Non-pigmented ciliary epithelial cell (primary cell): ENCODE measurements at places on chromosomes 1 and 21.

GRCh38 chr1:160096274-160097116, 1.9 kb downstream of the IGSF8 start:
- no peak for DNase-seq

- DNase-seq: no peak
These were observed 37.6 kb upstream of the GRHL3 start for GRCh38 chr1:24281591-24281990.

DNA sequence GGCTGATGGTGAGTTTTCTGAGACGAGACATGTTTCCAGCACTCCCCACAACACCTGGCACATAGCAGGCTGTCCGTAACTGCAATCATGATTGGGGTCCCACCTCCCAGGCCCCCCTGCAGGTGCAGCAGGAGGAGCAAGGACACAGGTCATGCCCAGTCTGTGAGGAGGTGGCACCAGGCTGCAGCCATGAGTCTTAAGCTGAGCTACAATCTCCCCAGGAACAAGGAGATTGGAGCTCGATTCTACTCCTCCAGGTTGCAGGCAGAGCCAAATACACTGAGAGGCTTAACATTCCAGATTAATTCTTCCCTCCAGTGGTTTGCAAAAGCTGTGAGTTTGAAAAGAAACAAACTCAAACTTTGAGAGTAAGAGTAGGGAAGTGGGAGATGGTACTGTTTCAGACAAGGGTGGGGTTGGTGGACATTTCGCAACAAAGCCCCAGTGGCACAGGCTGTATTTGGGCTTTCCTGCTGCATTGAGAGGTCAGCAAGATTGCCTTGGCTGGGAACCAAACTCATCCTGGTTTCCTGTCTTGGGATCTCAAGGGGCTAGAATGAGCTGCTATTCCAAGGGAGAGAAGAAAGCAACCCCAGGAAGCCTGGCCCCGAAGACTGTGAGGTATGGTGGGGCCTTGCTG, 64.8 kb upstream of the GALNT2 start:
- no peak for DNase-seq

DNA sequence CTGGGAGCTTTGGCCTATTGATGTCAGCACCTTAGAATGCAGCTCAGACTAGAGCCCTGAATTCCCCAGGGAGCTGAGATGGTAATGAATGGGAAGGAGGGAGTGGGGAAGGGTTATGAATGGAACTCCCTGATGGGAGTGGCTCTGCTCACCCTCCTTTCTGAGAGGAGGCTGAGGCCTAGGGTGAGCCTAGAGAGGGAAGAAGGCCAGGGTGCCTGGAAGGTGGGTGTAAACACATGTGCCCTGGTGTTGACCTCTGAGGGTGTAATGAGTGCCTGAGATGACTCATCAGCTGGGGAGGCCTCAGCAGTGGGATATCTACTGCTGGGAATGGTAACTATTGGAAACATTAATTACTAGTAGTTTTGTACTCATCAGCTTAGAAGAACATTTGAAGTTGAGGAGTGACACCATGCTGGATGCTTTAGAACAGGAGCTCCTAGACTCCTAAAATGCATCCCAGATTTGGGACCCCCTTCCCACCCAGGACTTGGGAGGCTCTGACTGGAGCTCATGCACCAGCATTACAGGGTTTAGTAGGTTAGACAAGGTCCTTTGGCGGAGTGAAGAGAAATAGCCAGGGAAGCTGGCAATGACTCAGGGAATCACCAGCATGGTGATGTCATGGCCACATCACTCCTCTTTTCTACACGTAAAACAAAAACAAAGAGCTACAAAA, 16.0 kb upstream of the PIGV start:
- DNase-seq: peak; percentile 86

GRCh38 chr1:248885646-248886045, 20.4 kb upstream of the PGBD2 start:
- DNase-seq: no peak

DNA sequence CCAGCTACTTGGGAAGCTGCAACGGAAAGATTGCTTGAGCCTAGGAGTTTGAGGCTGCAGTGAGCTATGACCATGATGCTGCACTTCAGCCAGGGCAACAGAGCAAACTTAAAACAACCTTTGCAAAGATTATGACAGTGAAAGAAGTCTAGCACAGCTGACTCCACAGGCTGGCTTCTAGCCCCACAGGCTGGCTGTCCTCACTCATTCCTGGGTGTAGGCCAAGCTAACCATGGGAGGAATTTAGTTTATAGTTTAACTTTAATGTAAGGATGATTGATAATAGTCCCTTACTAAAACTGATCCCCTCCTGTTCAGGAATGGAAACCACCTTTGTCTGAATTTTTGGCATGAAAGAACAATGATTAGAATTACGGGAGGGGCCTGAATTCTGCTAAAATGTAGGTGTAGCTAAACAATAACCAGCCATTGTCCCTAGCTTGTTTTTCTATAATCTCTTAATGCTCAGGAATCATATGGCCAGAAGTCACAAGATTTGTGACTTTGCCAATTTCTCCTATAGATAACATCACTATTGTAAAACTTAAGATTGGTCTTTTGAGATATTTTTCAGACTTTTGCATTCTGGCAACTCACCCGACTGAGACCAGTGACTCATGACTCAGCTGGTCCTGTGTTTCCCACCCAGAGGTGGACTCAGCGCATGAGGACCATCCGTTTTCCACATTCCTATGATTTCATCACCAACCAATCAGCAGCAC, 28.1 kb upstream of the SGIP1 start:
- DNase-seq: peak; percentile 83

DNA sequence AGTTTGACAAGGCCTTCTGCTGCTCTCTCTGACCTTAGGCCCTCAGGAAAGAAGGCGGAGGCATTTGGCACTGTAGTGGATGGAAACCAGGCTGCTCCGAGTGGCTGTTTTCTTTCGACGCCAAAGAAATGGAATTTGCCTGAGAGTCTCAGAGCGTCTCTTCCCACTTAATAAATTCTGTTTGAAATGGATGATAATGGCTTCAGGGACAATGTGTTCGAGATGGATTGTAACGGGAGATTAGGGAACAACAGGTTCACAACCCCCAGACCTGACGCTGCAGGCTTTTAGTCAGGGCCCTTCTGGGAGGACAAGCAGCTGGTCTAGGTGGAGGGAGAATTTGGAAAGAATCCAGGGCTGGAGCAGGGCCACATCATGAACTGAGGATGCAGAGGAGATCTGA, 58.6 kb downstream of the TLR5 start:
- no peak for DNase-seq

- DNase-seq: no peak
These were observed 125.4 kb upstream of the VAMP3 start for GRCh38 chr1:7645751-7646048.

GRCh38 chr1:44603718-44604117, 70.6 kb downstream of the TMEM53 start:
- DNase-seq: no peak

GRCh38 chr1:4310396-4310923, 343.9 kb upstream of the AJAP1 start:
- DNase-seq: no peak

DNA sequence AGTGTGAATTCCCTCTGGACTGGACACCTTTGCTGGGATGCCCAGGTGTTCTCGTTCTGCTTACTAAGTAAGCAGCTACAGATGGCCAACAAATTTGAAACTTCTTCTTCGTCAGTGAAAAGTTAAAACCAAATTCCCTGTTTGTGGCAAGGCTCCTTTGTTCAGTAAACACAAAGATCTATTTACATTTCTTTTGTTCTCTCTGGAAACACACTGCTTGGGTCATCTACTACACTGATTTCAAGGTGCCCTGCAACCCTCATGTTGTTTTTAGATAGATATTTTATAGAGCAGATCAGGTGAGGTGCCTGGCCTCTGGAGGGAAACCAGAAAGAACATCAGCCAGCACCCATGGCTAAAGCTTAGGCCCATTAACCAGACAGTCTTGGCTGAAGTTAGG, 157.2 kb upstream of the UBE2U start:
- no peak for DNase-seq

- no peak for DNase-seq
These were observed 2.8 kb upstream of the BOLA1 start for GRCh38 chr1:149896575-149896974.

DNA sequence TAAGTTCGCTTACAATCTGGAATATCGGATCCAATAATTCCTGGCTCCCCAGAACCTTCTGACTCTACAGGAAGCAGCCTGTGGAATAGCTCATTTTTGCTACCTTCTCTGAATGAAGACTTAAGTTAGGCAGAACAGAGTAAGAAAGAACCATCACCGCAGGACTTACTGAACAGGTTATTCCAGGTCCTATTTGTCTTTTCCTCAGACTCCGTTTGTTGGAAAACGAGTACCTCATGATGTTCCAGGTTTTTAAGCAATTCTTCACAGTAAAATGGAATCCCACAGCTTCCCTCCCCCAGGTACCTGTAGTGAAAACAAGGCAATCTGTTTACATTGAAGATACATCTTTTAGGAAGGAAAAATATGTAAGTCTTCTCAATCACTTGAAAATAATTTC, 59.8 kb downstream of the ADCY10 start:
- DNase-seq: no peak

- DNase-seq: no peak
These were observed 1.2 kb upstream of the MSTO1 start for GRCh38 chr1:155608888-155609225.

- DNase-seq: no peak
These were observed 462.3 kb upstream of the NFIA start for GRCh38 chr1:60620087-60620486.

- no peak for DNase-seq
These were observed 4.4 kb downstream of the GADD45A start for GRCh38 chr1:67689267-67690017.

DNA sequence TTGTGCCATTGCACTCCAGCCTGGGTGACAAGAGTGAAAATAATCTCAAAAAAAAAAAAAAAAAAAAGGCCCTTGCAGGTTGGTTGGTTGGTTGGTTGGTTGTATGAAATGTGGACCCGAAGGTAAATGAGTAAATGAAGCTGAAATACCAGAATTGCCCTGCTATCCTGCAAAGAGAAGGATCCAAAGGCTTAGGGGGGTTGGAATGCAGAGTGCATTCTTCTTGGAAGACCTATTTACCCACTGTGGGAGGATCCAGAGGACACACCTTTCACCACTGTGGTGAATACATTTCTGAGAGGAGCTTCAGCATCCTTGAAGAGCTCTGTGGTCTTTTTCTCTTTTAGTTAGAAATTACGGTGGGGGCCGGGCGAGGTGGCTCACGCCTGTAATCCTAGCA, 28.7 kb upstream of the EIF4G3 start:
- DNase-seq: no peak

GRCh38 chr1:152505083-152505482, 5.5 kb upstream of the LCE5A start:
- no peak for DNase-seq

DNA sequence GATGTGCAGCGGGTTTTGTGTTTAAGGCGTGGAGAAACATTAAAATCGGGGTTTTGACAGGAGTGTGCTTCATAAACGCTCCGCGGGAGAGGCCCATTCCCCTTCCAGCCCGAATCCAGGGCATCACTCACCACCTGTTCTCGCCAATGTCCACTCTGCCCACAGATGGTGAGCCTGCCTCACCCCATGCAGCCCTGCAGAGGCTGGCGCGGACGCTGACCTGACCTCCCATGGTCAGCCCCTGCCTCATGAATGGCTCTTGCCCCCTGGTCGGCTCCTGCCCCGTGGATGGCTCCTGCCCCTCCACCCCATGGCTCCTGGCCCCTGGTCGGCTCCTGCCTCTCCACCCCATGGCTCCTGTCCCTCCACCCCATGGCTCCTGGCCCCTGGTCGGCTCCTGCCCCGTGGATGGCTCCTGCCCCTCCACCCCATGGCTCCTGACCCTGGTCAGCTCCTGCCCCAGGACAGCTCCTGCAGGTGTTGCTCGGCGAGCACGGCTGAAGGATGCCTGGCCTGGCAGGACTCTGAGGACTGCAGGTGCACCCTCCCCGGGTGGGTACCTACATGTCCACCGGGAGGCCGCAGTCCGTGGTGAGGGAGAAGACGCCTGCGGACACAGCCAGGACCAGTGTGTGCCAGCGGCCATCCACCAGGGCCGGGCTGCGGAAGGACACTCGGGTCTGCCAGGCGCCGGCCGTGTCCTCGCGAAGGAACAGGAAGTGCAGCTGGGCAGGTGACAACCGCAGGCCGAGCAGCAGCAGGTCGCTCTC, 6.7 kb downstream of the KRTAP10-1 start:
- DNase-seq: no peak

DNA sequence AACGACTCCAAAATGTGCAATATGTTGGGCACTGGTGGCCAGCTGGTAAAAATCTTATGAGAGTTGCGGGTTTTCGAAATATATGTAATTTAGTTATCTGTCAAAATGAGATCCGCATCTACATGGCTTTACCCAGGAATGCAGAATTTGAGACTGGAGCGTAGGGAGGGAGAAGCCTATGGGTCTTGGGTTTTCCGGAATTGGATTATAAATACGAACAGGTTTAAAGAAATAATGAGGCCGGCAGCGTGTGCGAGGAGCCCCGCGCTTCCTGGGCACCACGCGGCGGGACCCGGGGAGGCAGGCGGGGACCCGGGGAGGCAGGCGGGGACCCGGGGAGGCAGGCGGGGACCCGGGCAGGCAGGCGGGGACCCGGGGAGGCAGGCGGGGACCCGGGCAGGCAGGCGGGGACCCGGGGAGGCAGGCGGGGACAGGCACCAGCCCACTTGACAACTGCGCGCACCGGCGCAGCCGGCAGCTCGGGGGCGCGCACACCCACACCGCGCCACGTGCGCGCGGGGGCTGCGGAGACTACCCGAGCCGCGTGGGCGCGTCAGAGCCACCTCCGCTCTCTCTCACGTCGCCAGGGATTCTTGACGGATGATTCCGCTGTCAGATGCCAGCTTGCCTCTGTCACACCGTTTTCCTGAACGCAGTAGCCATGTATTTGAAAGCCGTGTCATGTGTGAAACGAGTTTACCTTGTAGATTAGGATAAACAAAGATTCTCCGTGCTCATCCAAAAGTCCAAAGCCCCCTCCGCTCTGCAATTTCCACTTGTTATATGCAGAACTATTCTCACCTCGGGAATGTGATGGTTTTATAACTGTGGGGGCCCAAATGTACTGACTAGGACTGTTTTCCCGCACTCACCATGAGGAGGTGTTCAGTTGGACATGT, 54.3 kb upstream of the HNRNPU start:
- no peak for DNase-seq

GRCh38 chr1:111850109-111850508, 94.4 kb downstream of the DDX20 start:
- DNase-seq: no peak

DNA sequence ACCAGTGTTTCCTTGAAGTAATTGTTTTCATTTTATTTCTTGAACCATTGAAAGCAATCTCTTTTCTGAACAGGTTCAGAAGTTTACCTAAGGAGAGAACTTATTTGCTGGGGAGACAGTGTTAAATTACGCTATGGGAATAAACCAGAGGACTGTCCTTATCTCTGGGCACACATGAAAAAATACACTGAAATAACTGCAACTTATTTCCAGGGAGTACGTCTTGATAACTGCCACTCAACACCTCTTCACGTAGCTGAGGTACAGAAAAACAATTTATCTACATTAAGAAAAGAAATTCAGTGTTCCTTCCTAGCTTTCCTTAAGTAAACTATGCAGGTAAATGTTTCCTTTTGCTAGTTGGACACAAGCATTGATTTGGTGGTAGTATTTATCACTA, 27.4 kb downstream of the AGL start:
- no peak for DNase-seq

GRCh38 chr1:41629571-41629970, 145.1 kb upstream of the EDN2 start:
- peak; percentile 85 for DNase-seq
